NCI-H460 (cell line): ENCODE measurements at places on chromosomes 7 and 10. TPM values are rescaled to one million over a fixed set of nuclear protein-coding genes. Genes with fewer than 3 reads are reported as not detected.
A peak's percentile ranks its signal among the peaks of the same experiment; 100 is the strongest.

- no peak for DNase-seq
These were observed 148.3 kb downstream of the NRP1 start for GRCh38 chr10:33186150-33186549.

DNA sequence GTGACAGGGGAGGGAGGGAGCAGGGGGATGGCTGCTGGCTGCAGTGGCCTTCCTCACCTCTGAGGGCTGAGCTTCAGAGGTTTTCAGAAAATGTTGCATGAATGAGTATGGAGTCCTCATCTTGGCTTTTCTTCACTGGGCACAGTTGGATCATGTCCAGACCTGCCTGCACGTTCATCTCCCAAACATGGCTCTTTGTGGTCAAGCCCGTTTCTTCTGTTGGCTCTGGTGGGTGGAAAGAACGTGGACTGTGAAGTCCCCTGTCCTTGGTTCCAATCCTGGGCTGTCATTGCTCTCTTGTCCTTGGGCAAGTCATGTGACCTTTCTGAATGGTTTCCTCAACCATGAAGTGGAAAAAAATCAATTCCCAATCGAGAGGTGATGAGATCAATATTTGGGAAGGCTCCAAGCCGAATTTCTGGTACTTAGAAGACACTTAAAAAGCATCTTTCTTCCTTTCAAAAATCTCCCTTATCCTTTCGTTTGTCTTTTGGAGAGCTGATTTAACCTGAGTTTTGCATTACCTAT lies 34.5 kb downstream of the TSPAN14 start:
- DNase-seq, result no peak

GRCh38 chr7:30734497-30734896 lies 17.4 kb upstream of the INMT start:
- DNase-seq, result no peak

GRCh38 chr10:86339226-86339865 lies 27.2 kb downstream of the GRID1 start:
- DNase-seq, result no peak

DNA sequence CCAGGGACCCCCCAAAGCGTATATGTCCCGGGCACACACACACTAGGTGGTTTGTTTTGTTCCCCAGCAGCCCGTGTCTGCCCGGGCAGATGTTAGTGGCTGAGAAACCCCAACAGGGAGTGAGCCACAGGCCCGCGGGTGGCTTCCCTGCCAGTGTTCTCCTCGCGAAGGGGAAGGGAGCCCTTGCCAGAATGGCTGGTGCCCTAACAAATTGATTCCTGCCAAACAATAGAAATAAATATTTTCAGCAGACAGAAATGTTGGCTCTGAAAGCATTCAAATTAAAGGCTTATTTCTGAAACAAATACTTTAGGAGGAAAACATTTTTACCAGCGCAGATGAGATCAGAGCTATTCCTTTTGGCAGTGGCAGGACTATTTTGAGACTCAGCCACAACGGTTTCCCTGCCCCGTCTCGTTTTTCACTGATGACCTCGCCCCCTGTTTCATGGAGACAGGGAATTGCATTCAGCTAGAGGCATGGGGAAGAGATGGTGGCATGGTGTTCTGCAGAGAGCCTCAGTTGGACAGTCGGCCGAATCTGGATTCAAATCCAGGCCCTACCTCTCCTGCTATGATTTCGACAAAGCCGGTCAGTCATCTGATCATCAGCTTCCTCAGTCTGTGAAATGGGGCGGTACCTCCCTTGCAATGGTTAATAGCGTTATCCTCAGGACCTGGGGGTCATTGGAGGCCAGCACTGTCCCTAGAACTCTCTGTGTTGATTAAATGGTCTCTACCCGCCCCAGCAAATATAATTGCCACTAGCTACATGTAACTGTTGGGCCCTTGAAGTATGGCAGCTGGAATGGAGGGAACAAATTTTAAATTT lies 84.5 kb downstream of the CUX1 start:
- no peak for DNase-seq

DNA sequence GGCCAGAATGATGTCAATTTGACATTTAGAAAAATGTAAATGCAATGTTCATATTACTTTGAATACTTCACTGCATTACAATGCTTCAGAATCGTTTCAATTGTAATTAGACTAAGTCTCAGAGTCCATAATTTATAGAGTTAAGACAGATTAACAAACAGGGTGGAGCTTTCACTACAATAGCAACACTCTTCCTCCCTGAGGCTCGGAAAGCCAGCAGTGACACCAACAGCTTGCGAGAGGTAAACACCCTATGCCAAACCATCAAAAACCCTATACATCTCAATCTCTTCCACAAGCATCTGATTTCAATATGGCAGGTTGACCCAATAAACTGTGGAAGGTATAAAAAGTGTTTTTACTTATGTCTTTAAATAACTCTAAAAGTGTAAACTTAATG lies 72.2 kb downstream of the DOCK4 start:
- DNase-seq, result no peak

DNA sequence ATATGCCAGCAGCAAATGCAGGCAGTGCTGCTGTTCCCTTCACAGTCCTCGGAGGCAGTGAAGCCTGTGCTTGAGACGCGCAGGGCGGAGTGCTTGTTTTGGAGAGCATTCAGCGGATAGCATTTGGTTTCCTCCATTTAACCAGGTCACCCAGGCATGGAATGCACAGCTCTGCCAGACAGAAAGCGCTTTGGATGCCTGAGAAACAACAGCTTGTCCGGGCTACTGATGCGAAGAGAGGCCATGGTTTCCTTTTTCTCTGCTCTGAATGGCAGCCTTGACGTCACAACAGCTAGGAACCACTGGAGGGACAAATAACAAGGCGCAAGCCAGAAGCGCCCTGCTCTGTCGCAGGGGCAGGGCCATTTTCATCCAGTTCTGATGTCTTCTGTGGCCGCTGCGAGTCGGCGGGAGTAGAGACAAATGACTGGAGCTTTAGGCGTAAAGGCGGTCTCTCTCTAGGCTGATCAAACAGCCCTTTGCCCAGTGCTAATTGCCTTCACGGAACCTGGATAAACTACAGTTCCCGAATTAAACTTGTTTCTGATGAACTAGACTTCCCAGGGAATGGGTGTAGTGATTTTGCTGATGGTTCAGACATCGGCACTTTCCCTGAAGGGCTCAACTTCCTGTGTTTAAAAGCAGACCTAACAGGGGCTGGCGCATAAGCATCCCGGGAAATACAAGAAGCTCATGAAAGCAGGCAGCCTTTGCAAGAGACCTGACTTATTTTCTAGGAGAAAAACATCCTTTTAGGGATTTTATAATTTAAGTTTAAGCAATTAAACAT lies 187.6 kb upstream of the KLF14 start:
- DNase-seq, result no peak

DNA sequence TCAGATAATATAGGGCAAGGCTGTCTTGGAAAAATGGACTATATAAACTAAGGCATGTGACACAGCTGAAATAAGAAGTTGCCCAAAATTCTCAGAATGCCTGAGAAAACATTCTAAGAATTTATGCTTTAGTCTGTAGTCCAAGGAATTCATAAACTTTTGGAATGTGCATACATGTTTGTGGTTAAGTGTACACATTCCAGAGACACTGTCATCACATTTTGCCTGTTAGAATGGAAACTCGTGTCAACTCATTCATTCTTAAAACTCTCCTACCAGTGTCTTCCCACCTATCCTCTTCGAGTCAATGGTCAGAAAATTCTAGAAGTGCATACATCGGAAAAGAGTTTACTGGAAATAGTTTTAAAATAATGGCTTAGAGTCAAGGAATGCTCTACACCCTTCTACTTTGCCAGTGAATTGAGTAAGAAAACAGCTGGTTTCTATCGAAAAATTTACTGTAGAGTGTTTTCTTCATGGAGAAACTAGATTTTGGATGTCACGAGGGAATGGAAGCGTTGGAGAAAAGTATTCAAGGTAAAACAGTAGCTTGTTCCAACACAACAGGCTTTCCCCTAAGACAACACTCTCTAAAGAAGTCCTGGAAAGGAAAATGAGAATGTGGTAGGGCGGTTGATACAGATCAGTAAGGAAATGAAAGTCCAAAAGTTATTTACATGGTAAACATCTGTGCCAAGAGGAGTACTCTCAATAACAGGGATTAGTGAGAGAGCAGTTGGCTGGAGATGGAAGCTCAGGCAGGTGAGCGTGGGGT lies 1177.6 kb upstream of the C7orf33 start:
- DNase-seq, result peak; percentile 35

DNA sequence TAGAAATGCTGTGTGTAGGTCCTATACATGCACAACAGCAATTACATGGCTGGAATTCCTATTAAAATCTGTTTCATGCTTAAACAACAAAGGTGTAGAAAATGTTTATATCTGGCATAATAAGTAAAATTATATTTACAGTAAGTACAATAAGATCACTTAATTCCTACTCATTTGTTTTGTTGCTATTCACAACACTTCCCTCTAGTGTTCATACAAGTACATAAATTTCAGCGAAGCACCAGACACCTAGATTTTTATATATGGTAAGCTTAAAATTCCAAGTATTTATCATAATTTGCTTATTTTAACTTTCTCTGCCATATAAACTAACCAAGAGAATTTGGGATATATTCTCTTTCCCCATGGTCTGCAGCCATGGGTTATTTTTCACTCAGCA lies 51.8 kb upstream of the ANK3 start:
- no peak for DNase-seq

DNA sequence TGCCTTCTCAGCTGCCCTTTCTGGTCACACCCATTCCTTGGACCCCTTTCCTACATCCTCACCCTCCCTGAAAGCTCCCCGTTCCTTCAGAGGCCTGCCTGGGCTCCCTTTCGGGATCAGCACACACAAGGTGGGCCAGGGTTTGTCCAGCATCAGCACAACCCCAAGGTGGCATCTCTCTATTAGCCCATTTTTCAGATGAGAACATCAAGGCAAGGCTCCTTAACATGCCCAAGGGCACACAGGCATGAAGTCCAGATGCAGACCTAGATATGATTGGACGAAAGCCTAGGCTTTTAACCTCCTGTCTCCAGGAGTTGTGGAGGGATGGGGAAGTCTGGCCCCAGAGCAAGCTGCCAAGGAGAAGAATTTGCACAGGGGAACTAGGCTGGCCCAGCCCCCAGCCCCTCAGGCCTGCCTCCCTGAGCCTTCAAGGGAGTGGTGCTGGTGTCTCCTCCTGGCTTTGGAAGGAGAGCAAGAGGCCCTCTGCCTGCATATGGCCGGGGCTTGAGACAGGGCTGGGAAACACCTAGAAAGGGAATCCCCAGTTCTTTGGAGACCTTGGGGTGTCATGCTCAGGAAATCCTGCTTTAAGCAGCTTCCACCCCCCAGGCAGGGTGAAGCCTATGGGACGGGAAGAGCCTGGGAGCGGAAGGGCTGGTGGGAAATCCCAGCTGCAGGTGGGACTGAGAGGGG lies 9.0 kb upstream of the VSIR start:
- no peak for DNase-seq

DNA sequence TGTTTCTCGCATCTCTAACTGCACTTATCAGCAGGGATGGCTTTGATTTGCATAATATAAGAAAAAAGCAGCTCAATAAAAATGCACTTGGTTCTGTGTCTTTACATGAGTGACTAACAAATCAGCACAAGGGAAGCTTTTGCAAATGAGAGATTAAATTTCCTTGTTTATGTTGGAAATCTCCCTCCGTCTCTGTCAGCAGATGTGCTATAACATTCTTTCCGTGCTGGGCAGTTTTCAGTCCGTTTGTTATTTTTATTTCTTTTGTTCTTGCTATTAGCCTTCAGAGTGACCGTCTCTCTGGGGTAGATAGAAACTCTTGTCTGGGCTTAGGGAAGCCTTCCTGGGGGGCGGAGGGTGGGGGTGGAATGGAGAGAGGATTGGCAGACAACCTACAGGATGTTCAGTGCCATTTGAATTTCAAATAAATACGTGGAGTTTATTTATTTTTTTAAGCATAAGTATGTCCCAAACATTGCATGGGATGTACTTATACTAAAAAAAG lies 96.0 kb downstream of the GATA3 start:
- DNase-seq, result no peak

GRCh38 chr7:50428911-50429310 lies 21.2 kb downstream of the FIGNL1 start:
- DNase-seq, result no peak

DNA sequence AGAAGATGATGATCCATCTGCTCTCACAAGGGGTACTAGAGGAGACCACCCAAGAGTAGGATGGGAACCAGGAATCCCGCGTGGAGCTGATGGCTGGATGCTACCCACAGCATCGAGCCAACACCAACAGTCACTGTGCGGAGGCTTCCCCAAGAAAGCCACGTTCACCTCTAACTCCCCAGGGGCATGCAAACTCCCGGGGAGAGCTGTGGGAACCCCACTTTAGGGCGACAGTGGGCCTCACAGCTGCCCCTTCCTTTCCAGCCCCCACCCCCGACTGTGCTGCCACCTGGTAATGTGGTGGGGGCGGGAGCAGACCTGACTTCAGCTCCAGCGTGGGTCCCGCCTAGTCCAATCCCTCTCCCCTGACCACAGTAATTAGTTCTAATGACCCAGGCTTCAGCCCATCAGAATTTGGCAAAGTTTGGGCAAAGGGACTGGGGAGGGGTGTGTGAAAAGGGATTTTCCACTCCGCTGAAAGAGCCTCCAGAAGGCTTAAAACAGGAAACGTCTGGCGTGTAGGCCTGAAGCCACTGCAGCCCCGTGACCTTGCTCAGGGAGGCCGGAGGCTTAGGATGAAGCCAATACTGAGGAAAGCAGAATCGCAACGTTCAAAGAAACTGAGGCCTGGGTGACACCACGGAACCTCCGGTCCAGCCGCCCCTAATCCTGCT lies 20.3 kb downstream of the ASB13 start:
- DNase-seq, result no peak

GRCh38 chr10:66180581-66181318 lies 745.1 kb upstream of the LRRTM3 start:
- DNase-seq, result peak; percentile 65

GRCh38 chr7:42621543-42622219 lies 290.2 kb downstream of the C7orf25 start:
- no peak for DNase-seq

DNA sequence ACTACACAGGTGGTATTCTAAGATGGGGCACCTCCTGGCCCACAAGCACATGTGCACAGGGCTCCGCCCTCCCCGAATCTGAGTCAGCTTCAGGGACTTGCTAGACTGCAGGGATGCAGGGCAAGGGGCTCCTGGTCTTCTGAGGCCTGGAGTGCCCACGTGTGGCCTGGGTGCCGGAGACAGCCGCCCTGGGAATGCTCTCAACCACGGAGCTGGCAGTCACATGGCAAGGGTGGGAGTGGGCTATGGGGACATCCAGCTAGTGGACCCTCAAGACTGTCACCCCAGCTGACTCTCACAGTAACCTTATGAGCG lies 42.7 kb downstream of the CFAP46 start:
- DNase-seq, result no peak

Gene LRRD1
- not detected in 2 replicates for total RNA-seq

Gene RBP3
- not detected in 2 replicates for total RNA-seq

Gene PON1
- total RNA-seq, result not detected in 2 replicates

Gene GPR85
- total RNA-seq, result 0.09 TPM in 1 of 2 replicates, not detected in the other

Gene KIN
- total RNA-seq, result 14.6 and 14.7 TPM in 2 replicates

Gene SPDYE11
- total RNA-seq, result 0.54 and 0.55 TPM in 2 replicates
